CD4-positive, alpha-beta T cell (primary cell): ENCODE measurements at places on chromosomes 16 and 17. TPM values are rescaled to one million over a fixed set of nuclear protein-coding genes. Genes with fewer than 3 reads are reported as not detected.

DNA sequence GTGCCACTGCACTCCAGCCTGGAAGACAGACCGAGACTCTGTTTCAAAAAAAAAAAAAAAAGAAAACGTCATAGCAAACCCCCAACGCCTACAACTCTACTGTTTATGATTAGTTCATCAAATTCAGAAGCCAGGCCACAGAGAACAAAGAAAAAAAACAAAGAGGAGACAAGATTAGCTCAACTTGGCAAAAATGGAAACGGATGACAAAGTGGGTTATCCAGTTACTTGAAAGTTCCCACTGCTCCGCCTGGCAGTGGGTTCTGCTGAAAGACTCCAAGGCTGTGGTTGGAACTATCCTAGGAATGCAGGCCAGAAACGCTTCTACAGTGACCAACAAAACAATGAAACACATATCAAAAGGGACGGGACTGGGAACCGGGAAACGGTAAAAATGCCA lies 53.1 kb downstream of the MRM3 start:
- H3K4me1 ChIP-seq = no peaks in the 10 kb centered on the region
- H3K36me3 ChIP-seq = no peaks in the 10 kb centered on the region
- no peak overlapping the region for H3K4me3 ChIP-seq
- H3K27me3 ChIP-seq = no peaks in the 10 kb centered on the region
- DNase-seq = no peak

HSF5 gene
- total RNA-seq = 1.7 TPM

VMP1 gene
- 73.6 TPM for total RNA-seq

TBC1D3K gene
- not detected for total RNA-seq

PERCC1 gene
- not detected for total RNA-seq

UBE2G1 gene
- 58.5 TPM for total RNA-seq

- no peaks in the 10 kb centered on the region for H3K36me3 ChIP-seq
- no peaks in the 10 kb centered on the region for H3K27me3 ChIP-seq
- H3K27ac ChIP-seq = peak overlapping the region; percentile 39
- no peak for DNase-seq
- H3K4me3 ChIP-seq = no peak overlapping the region
Observed at GRCh38 chr17:59366773-59367656, 35.6 kb downstream of the YPEL2 start.

DNA sequence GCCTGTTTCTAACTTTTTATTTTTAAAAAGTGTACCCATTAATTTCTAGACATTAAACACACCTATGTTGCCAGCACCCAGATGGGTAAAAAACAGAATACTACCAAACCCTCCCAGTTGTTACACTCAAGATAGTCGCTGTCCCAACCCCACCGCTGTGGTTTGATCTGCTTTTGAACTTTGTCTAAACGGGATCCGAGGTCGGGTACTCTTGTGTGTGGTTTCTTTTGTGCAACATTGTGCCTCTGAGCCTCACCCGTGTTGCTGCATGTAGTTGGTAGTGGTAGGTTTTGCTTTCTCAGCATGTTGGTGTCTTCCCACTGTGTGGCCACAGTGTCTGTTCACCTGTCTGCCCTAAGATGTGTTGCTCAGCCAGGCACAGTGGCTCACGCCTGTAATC lies 4.3 kb downstream of the KLHL36 start:
- H3K27me3 ChIP-seq = no peaks in the 10 kb centered on the region
- no peak overlapping the region for H3K4me3 ChIP-seq
- H3K27ac ChIP-seq = no peak overlapping the region
- H3K36me3 ChIP-seq = peaks cover 48% of the 10 kb centered on the region
- peak; percentile 72 for DNase-seq

- no peak overlapping the region for H3K4me3 ChIP-seq
- no peak overlapping the region for H3K27ac ChIP-seq
- peaks cover 3% of the 10 kb centered on the region for H3K4me1 ChIP-seq
- no peaks in the 10 kb centered on the region for H3K36me3 ChIP-seq
Observed at GRCh38 chr17:51045621-51046020, 75.0 kb downstream of the SPAG9 start.

TBC1D28 gene
- not detected for total RNA-seq

DNA sequence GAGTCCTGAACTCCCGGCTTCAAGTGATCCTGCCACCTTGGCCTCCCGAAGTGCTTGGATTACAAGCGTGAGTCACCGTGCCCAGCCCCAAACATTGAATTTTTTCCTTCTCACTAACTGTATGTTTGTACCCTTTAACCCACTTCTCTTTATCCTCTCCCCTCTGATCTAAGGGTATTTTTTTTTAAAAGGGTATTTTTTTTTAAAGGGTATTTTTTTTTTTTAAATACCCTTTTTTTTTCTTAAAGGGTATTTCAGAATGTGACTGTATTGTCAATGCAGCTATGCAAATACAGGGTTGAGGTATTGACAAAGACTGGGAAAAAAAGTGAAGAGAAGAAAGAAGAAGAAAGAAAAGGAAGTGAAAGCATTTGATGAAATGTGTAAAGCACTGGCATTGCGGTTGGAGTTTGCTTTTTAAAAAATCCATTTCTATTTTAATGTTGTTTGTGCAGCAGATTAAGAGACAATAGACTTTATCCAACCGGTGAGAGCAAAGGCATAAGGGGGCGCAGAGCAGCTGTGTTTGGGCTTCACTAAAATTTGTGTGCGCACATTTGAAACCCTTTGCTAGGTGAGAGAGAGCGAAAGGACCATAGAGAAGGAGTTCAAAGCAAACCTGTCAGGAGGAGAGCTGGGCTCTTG lies 42.4 kb downstream of the SYT17 start:
- H3K4me1 ChIP-seq = no peaks in the 10 kb centered on the region
- no peak overlapping the region for H3K27ac ChIP-seq
- H3K27me3 ChIP-seq = peaks cover 5% of the 10 kb centered on the region
- peak; percentile 38 for DNase-seq
- no peak overlapping the region for H3K4me3 ChIP-seq

DNA sequence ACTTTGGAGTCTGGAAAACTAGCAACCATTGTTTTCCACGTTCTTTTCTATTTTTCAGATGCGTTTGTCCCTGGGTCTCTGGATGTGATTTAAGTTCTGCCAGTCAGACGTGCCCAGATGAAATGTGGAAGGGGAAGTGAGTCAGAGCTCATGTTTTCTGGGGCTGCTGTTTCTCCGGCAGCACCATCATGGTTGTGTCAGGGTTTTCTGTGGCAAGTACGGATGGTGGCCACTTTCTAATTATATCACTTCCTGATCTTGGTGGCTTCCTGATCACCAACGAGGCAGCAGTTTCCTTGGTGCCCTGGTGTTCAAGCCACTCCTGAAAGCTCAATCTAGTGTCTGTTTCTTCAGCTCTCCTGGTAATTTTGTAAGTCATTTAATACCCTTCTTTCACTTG lies 31.4 kb upstream of the PMFBP1 start:
- no peak overlapping the region for H3K4me3 ChIP-seq
- no peaks in the 10 kb centered on the region for H3K36me3 ChIP-seq
- no peak for DNase-seq

CTCF gene
- 46.4 TPM for total RNA-seq

- no peaks in the 10 kb centered on the region for H3K36me3 ChIP-seq
- H3K4me1 ChIP-seq = no peaks in the 10 kb centered on the region
- H3K27ac ChIP-seq = no peak overlapping the region
- H3K4me3 ChIP-seq = no peak overlapping the region
- no peak for DNase-seq
Observed at GRCh38 chr17:43094129-43094835, 30.9 kb downstream of the BRCA1 start.

- no peaks in the 10 kb centered on the region for H3K36me3 ChIP-seq
- H3K4me3 ChIP-seq = no peak overlapping the region
- H3K27ac ChIP-seq = no peak overlapping the region
- DNase-seq = no peak
Observed at GRCh38 chr16:67396159-67397035, 3.1 kb upstream of the TPPP3 start.

GRCh38 chr16:72501739-72502593 lies 330.0 kb upstream of the PMFBP1 start:
- no peak for DNase-seq
- H3K27me3 ChIP-seq = no peaks in the 10 kb centered on the region
- H3K36me3 ChIP-seq = no peaks in the 10 kb centered on the region

DNA sequence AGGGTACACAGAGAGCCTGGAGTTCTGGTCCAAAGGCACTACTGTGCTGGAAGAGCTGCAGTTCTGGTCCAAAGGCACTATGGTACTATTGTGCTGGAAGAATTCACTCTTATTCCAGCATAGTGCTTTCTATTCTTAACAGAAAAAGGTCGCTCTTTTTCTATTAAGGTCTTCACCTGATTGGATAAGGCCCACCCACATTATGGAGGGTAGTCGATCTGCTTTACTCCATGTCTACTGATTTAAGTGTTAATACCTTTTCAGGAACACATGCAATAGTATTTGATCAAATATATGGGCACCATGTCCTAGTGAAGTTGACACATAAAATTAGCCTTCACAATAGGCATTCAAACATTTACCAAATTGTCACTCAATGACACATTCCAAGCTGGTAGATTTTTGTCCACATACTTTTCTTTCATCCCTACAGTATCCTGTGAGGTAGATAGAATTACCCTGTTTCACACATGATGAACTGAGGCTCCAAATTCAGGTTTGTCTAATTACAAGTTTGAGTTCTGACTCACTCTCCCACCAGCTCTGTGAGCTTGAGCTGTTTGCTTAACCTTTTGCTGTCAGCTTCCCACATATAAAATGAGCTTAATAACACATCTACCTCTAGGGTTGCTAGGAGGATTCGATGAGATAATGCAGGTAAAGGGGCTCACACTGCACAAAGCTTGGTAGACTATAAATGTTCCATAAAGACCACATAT lies 129.9 kb downstream of the AIPL1 start:
- no peak for DNase-seq
- H3K4me1 ChIP-seq = no peaks in the 10 kb centered on the region
- H3K4me3 ChIP-seq = no peak overlapping the region
- H3K27ac ChIP-seq = no peak overlapping the region
- no peaks in the 10 kb centered on the region for H3K36me3 ChIP-seq

GRCh38 chr17:69743091-69743490 lies 328.6 kb downstream of the MAP2K6 start:
- no peak overlapping the region for H3K4me3 ChIP-seq
- H3K36me3 ChIP-seq = no peaks in the 10 kb centered on the region
- DNase-seq = no peak
- no peaks in the 10 kb centered on the region for H3K4me1 ChIP-seq
- H3K27me3 ChIP-seq = no peaks in the 10 kb centered on the region
- no peak overlapping the region for H3K27ac ChIP-seq

KRT33A gene
- total RNA-seq = not detected

DNA sequence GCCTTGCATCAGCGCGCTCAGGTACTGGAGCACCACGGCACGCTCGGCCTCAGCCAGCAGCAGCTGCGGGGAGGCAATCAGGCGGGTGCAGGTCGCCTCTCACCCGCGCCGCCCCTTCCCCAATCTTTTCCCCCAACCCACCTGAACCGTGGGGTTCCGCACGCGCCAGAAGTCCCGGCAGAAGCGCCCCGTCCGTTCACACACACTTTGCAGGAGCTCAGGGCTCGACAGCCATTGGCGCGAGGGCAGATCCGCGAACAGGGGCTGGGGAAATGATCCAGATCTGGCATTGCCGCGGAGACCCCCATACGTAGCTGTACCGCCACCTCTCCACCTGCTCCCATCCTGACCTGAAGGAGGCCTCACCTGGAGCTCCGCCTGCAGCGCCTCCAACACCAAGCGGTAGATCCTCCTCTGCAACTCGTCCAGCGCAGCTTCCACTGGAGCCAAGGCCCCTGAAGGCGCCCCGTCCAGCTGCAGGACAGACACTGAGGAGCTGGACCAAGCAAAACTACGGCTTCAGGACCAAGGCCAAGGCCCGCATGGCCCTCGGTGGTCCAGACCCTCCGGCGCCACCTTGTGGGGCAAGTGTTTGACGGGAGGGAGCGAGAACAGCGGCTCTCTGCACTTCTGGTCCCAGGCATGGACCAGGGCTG lies 1.4 kb upstream of the MATCAP1 start:
- no peaks in the 10 kb centered on the region for H3K36me3 ChIP-seq
- peaks cover 26% of the 10 kb centered on the region for H3K4me1 ChIP-seq
- peak; percentile 76 for DNase-seq
- H3K27ac ChIP-seq = no peak overlapping the region
- no peaks in the 10 kb centered on the region for H3K27me3 ChIP-seq
- peak overlapping the region; percentile 86 for H3K4me3 ChIP-seq

- no peak overlapping the region for H3K27ac ChIP-seq
- DNase-seq = no peak
- no peaks in the 10 kb centered on the region for H3K27me3 ChIP-seq
- H3K4me3 ChIP-seq = no peak overlapping the region
- no peaks in the 10 kb centered on the region for H3K36me3 ChIP-seq
- peaks cover 3% of the 10 kb centered on the region for H3K4me1 ChIP-seq
Observed at GRCh38 chr17:55433629-55434422, 12.2 kb upstream of the MMD start.

ZG16 gene
- total RNA-seq = not detected

CCL15 gene
- total RNA-seq = not detected

- no peak for DNase-seq
- H3K4me3 ChIP-seq = no peak overlapping the region
- H3K27ac ChIP-seq = no peak overlapping the region
- H3K36me3 ChIP-seq = no peaks in the 10 kb centered on the region
Observed at GRCh38 chr17:61337290-61337689, 62.4 kb upstream of the TBX2 start.

WNT9B gene
- not detected for total RNA-seq

GRCh38 chr17:46823657-46824056 lies 5.2 kb upstream of the WNT3 start:
- no peaks in the 10 kb centered on the region for H3K36me3 ChIP-seq
- H3K27me3 ChIP-seq = peaks cover 50% of the 10 kb centered on the region
- peaks cover 27% of the 10 kb centered on the region for H3K4me1 ChIP-seq
- no peak overlapping the region for H3K27ac ChIP-seq

DNA sequence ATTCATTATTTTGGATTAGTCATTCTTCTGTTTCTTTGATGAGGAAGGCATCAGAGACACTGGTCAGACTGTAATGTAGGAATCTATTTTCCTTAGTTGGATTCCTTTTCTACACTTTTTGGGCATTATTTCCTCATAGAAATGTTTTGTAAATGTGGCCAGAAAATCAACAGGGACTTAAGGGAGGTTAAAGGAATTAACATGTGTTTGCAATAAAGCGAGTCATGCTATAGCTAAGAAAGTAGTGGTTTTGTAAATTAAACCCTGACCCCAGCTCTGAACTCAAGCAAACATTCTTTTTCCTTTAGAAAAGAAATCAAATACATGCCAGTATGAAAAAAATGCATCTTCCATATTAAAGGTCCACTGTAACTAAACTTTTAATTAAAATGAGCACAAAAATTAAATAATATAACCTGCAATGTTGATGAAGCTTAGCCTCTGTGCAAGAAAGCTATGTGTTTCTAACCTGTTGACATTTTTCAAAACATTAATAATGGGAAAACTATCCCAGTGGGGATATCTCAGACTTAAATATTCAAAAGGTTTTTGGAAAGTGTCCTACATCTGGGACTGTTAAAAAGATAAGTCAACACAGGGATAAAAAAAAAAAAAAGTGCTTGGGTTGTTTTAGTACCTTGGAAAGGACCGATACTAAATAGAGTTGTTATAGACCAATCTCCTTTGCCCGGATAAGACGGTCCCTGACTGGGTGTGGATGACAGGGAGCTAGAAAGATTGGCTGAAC lies 428.0 kb downstream of the CA10 start:
- H3K36me3 ChIP-seq = no peaks in the 10 kb centered on the region
- H3K27me3 ChIP-seq = no peaks in the 10 kb centered on the region
- H3K27ac ChIP-seq = no peak overlapping the region
- H3K4me3 ChIP-seq = no peak overlapping the region
- no peak for DNase-seq

GRCh38 chr16:32116080-32116479 lies 137.0 kb upstream of the TP53TG3D start:
- DNase-seq = peak; percentile 27
- H3K27me3 ChIP-seq = peaks cover 4% of the 10 kb centered on the region
- H3K36me3 ChIP-seq = no peaks in the 10 kb centered on the region
- peak overlapping the region; percentile 49 for H3K4me3 ChIP-seq
- H3K4me1 ChIP-seq = peaks cover 6% of the 10 kb centered on the region
- H3K27ac ChIP-seq = no peak overlapping the region
